ENCODE measurements at places on chromosomes 2 and 18.

GRCh38 chr2:113216321-113216720, 42.5 kb downstream of the PSD4 start:
- DNase-seq: no peak

- DNase-seq: no peak
These were observed 83.9 kb downstream of the PDK1 start for GRCh38 chr2:172639823-172640222.

GRCh38 chr2:73283545-73284295, 558 bp downstream of the FBXO41 start:
- DNase-seq: peak; percentile 41

DNA sequence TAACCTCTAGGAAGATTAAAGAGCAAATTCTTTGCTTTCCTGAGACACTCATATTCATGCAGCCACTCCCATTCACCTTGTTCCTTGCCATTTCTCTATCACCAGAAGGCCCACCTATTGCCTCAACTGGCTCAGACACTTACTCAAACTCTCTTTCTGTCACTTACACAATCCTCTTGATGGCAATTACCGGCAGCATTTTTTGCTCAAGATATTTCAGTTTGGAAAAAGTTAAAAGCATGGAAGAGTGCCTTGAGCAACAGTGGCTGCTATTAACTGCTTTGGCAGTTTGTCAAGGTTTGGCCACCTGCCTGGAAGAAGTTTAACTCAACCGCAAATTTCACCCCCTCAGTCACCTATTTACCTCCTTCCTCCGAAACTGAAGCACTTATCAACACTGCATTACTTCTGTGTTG, 1104.0 kb upstream of the PIK3C3 start:
- no peak for DNase-seq

GRCh38 chr18:56298935-56299334, 339.5 kb downstream of the TXNL1 start:
- DNase-seq: no peak

- no peak for DNase-seq
These were observed 394.3 kb upstream of the CHST9 start for GRCh38 chr18:27579364-27579763.

DNA sequence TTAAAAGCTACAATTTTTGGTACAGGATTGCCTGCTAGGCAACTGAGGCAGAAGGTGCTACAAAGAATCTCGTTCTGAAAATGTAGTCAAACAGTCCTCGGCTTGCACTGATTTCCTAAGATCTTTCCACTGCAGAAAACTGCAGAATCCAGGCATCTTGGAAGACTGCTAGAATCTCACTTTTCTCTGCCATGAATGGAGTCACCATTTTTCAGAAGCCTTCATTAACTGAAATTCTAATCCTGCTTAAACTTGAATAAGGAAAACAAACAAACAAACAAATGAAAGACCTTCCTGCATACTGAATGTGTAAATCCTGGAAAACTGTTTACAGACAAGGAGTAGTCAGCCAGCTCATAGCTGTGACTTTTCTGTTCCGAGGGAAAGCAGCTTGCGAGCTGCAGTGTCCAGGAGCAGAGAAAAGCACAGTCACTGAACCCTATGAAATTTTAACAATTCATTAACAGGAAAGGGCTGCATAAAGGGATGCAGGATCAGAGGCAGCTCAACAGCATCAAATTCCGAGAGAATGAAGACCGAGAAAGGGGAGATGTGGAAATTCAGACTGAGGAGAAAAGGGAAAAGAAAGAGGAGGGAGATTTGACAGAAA, 210.5 kb upstream of the PIK3C3 start:
- no peak for DNase-seq

DNA sequence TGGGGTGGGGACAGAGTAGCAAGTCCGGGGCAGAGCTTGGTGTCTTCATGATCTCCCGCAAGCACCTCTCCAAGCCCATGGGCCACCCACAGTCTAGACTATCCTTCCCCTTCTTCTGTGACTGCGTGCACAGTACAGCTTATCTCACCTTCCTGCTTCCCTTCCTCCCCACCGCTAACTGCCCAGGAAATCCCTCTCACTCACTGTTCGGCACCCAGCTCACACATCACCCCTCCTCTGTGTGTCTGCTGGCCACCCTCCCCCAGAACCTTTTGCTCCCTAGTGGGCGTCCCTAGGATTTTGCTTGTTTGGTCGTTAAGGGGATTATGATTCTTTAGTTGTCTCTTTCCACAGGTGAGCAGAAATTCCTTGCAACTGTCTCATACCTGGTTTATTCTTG, 31.5 kb upstream of the SMAD7 start:
- DNase-seq: no peak

GRCh38 chr18:71131918-71132317, 843.1 kb downstream of the SOCS6 start:
- DNase-seq: no peak

DNA sequence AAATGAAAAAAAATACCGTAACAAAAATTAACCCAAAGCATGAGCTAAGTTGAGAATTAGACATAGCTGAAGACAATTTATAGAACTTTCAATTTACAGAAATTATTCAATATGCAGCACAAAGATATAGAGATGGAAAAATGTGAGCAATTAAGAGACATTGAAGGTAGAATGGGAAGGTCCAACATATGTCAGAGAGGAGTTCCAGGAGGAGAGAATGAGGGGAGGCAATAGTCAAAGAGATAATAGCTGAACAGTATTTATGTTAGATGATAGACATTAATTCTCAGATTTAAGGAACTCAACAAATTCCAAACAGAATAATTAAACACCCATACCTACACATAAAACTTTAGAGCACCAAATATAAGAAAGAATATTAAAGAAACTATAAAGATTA, 103.0 kb upstream of the MSTN start:
- DNase-seq: no peak

GRCh38 chr2:4976407-4976806, 715.8 kb upstream of the SOX11 start:
- no peak for DNase-seq

DNA sequence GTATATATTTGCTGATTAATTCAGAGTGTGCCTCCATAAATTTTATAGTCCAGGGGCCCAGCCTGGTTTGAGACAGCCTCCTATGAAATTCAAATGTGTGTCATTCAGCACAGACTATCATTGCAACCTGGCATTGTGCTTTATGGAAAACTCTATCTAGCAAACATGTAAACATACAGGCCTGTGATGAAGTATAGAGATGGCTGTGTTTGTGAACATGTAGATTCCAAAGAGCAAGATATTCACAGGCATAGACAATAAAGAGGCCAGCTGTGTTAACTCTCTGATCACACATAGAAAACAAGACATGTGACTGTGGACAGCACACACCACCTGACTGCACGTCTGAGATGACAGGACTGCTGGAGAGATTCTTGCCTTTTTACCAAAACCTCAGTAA, 297.9 kb downstream of the EN1 start:
- no peak for DNase-seq
